Uterine smooth muscle cell (primary cell): ENCODE measurements at places on chromosomes 5 and 9. TPM values are rescaled to one million over a fixed set of nuclear protein-coding genes. Genes with fewer than 3 reads are reported as not detected.

The DNM1 gene
- total RNA-seq = 19.5 and 20.7 TPM in 2 replicates

The OR13D1 gene
- not detected in 2 replicates for total RNA-seq

The PCDHGA3 gene
- total RNA-seq = 0.22 and 0.87 TPM in 2 replicates

The BSPRY gene
- not detected in 2 replicates for total RNA-seq

The ANKRD18B gene
- total RNA-seq = 2.3 and 6.7 TPM in 2 replicates

The SH3PXD2B gene
- total RNA-seq = 24.1 and 31.7 TPM in 2 replicates

The KCTD16 gene
- 0.33 and 1.00 TPM in 2 replicates for total RNA-seq

The PTGS1 gene
- 11.4 and 31.2 TPM in 2 replicates for total RNA-seq

The PLEKHG4B gene
- total RNA-seq = under 0.01 TPM in 2 replicates

The SNCAIP gene
- total RNA-seq = 26.2 and 69.9 TPM in 2 replicates

The PTPRD gene
- 8.9 and 13.2 TPM in 2 replicates for total RNA-seq

The SH3GL2 gene
- 0.33 and 0.50 TPM in 2 replicates for total RNA-seq

The CPLANE1 gene
- 21.0 and 21.1 TPM in 2 replicates for total RNA-seq

The BASP1 gene
- 128 and 163 TPM in 2 replicates for total RNA-seq

The CAMSAP1 gene
- total RNA-seq = 22.5 and 23.1 TPM in 2 replicates

The IL7R gene
- 4.9 and 20.7 TPM in 2 replicates for total RNA-seq

The GPR150 gene
- 0.12 and 0.33 TPM in 2 replicates for total RNA-seq

The HTR4 gene
- not detected in 2 replicates for total RNA-seq

The CARTPT gene
- not detected in 2 replicates for total RNA-seq

The SPATA31C1 gene
- total RNA-seq = not detected in 2 replicates

The TPM2 gene
- 1,069 and 1,713 TPM in 2 replicates for total RNA-seq
